ENCODE measurements at places on chromosomes 2 and 18.

- DNase-seq = no peak
These were observed 22.8 kb upstream of the SCN7A start for GRCh38 chr2:166516712-166517303.

DNA sequence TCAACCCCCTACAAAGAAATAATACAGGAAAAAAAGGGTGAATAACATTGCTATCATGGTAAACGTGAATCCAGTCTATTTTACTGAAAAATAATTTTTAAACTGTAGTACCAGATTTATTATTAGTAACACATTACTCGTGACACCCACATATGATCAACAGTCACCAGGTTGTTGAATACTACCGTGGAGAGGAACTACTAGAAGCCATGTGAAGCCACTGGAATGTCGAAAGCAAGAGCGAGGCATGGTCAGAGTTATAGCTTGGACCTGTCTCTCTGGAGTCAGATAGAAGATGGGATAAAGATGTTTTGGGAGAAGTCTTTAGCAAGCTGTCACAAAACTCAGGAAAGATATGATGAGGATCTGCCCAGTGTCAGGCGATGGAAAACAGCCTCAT lies 63.2 kb upstream of the EPB41L3 start:
- DNase-seq = no peak

DNA sequence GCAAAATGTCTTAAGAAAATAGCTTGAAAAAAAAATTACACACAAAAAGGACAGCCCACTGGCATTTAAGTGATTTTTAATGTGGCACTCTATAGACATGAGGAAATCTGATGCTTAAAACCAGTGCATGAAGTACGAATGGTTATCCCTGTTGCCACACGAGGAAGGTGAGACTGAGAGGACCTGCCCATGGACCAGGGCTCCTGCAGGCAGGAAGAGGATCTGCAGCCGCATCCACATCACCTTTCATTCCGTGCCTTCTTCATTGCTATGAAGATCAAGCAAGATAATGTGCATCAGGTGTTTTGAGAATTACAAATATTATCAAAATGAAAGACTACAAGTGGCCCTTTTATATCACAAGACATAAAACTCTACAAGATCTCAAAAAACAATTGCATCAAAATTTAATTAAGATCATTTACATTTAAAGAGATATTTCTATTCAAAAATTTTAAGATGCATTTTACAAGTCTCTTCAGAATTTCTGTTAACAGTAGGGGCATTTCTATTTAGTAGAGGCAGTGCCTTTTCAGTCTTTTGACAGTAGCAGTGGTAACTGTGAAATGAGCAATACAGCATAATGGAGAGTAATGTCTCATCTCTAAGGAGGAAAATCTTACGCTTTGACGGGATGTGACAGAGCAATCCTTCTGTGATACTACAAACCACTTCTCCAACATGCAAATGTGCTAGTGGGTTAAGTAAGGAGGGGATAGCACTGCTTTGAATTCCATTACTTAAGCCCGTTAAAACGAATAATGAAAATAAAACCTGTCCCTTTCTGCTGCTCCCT lies 83.4 kb downstream of the SLC5A7 start:
- DNase-seq = no peak

DNA sequence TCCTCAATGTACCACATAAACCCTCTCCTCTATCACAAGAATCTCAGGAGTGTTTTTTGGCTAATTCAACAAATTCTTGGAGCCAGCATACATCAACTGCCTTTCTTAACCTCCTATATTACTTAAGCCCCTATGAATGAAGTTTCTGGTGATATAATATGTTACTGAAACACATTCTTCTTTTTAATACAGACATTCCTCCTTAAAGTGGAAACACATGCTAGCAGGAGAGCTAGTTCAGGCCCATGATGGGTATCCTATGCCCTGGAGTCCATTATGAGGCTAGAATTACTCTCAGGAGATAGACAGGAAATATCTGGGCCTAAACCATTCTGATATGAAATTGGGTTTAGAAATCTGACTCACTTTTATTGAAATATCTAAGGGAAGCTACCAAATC lies 26.6 kb upstream of the RMDN2 start:
- DNase-seq = no peak

DNA sequence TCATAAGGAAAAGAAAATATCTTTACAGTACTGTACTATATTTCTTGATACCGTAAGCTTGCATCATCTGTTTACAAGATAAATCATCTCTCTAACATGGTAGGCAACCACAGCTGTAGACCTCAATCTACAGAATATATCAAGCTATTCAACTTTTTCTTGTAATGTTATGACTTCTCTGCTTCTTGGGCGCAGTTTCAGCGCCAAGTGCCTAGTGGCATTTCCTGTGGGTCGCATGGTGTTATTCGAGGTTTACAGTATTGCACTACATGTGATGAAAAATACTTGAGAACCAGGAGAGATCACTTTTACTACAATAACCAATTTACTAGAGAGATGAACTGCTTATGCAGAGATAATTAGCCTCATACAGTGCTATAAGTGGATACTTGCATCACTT lies 34.0 kb upstream of the SESTD1 start:
- no peak for DNase-seq

DNA sequence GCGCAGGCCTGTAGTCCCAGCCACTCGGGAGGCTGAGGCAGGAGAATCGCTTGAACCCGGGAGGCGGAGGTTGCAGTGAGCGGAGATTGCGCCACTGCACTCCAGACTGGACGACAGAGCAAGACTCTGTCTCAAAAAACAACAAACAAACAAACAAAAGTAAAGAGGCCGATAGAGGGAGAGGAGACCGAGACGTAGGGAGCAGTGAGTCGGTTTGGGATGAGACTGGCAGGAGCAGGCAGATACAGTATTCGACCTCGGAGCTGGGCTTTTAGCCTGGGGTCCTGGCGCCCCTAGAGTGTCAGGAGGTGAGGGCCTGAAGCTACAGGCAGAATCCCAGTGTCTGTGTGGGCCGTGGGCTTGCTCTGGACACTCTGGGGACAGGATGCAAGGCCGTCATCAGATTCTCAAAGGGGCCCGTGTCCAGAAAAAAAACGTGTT lies 51.2 kb downstream of the SLC4A1AP start:
- no peak for DNase-seq

DNA sequence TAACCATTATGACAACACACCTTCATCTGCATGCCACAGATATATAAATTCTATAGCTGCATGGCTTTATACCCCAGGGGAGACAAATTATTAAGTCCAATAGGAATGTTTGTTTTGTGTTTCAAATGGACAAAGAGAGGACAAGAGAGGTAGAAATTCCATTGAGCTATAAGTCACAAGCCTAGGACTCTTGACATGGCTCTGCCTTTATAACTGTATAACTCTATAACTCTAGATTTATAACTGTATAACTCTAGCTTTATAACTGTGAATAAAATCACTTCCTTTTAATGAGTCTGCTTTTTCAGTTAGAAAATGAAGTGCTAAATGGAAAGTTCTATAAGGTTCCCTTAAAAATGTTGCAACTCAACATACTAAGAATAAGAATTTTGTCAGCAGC lies 106.4 kb downstream of the SCN9A start:
- DNase-seq = no peak

- no peak for DNase-seq
These were observed 136.1 kb downstream of the EXOC6B start for GRCh38 chr2:72689579-72690195.

DNA sequence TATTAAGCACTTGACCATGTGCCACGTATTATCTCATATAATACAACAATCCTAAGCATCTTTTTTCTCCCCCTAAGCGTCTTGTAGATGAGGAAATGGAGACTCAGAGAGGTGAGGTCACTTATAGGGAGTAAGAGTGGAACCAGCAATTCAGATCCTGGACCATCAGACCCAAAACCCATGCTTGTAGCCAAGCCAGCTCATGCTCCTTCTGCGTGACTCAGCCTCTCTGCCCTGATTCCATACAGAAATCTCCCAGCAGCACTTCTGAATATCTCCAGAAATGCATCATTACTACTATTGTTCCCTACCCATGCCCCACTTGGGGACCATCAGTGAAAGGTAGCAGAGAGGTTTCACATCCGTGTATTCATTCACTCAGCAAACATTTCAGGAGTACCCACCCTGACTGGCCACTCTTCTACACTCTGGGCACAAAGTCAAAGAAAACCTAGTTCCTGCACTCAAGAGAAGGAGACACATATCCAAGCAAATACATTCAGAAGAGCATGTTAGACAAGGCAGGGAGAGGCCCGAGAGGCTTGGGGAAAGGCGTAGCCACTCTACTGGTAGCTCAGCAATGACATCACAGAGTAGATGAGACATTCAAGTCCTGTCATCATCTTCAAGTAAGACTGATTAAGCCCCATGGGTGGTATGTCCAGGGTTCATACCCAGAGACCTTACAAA lies 141.9 kb downstream of the MTCL1 start:
- no peak for DNase-seq

DNA sequence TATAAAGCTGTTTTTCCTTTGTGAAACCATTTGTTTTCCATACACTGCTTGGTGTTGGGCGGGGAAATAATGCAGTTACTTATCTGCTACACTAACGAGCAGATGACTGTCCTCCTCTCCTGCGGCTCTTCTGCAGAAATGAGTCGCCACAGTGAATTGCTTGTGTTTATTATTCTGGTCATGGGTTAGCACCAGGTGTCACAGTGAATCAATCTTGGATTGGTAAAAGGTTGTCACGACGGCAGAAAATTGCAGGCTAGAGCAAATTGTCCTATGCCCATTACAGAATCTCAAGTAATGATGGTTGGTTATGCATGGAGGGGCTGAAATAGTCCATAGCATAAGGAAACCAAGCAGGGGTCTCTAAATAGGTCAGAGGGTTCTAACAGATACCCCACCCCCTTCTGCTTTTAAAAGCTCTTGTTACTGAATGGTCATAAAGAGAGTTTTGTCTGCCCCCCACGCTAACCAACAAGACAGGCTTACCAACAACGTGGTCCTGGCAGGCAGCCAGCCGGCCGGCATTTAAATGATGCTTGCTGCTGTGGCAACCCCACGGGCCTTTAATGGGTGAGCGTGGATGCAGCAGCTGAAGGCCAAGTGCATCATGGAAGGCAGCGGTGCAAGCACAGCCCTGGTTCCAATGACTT lies 29.5 kb downstream of the RAB31 start:
- peak; percentile 22 for DNase-seq

GRCh38 chr2:68309426-68309825 lies 10.3 kb downstream of the CNRIP1 start:
- no peak for DNase-seq

- DNase-seq = no peak
These were observed 737.4 kb upstream of the SALL3 start for GRCh38 chr18:78242254-78242643.

DNA sequence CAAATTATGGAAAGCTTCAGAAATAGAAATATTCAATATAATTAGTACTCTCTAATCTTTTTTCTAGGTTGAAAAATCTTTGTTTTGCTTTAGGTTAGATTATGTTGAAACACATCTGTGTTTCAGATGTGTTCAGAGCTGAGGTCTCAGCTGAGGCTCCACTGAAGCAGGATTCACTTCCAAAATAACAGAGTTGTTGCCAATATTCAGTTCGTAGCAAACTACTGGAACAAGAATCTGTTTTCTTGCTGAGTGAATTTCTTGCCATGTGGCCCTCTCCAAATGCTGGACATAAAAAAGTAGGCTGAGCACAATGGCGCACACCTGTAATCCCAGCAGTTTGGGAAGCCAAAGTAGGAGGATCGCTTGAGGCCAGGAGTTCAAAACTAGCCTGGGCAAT lies 8.7 kb downstream of the PHOSPHO2 start:
- DNase-seq = no peak

- DNase-seq = no peak
These were observed 84.6 kb downstream of the THADA start for GRCh38 chr2:43511199-43511598.

DNA sequence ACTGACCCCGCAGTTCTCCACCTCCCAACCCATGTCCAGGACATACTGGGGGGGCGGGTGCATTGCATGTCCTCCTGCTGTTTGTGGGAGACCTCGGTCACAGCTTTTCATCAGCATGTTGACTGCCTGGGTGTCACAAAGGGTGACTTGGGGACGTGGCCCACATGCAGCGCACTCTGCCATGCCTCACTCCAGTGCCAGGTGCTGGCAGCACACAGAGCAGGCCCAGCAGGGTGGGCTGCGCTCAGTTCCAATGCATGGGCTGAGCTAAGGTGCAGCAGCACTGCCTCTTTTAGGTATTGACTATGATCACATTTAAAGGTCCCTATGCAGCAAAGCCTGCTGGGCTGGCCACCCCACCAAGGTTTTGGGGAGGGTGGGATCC lies 261.9 kb upstream of the SALL3 start:
- DNase-seq = no peak

- DNase-seq = no peak
These were observed 37.7 kb downstream of the STON1 start for GRCh38 chr2:48567671-48568070.

DNA sequence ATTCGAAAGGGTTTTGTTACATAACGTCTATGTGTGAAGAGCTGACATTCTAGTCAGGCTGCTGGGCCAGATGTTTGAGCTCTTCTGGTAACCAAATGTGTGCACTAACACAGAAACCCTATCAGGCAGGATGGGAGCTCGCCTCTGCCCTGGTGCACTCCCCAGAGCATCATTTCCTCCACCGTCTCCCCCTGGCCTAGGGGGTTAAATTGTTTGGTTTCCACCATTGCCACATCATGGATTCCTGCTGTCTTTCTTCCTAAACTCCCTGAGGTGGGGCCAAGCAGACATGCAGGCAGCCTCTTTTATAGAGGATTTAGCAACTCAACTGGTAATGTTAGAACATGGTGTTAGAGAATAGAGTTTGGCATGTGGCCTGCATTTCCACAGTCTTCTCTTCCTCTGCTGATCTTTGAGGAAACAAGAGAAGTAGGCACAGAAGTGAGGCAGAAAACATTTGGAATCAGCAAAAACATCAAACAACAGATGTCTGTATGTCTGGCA lies 87.3 kb downstream of the ANTXR1 start:
- no peak for DNase-seq

DNA sequence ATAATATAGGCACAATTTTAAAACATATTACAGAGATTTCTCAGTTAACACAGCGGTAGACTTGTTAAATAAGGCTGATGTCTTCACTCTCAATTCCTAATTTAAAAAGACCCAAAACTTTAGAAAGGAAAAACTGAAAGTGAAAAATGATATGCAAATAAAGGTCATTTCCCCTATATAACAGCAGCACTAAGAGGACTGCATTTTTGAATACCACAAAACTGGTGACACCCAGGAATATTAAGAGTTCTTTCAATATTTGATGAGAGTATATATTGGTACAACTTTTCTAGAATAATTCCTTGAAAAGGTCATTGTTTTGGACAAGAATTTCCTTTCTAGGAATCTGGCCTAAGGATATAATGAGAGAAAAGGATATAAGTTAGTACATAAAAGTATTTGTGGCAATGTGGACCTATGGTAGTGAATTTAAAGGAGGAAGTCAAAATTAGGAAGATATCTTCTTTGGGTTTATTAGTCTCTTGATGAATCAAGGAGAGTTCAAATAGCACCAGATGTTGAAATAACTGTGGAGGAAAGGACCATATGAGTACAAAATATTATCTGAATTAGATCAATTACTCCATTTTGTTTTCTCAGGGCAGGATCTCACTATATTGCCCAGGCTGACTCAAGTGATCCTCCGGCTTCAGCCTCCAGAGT lies 70.3 kb downstream of the TMEM237 start:
- no peak for DNase-seq

- no peak for DNase-seq
These were observed 21.7 kb downstream of the MIB1 start for GRCh38 chr18:21762181-21762772.

All from NCI-H1048 (cell line).